ENCODE measurements at places on chromosomes 2 and 18. TPM values are rescaled to one million over a fixed set of nuclear protein-coding genes. Genes with fewer than 3 reads are reported as not detected.

GRCh38 chr2:150549381-150549780 lies 61.9 kb upstream of the RND3 start:
- no peak for DNase-seq

GRCh38 chr2:27955384-27956161 lies 65.0 kb downstream of the BABAM2 start:
- DNase-seq = no peak

GRCh38 chr2:209451209-209451834 lies 27.5 kb downstream of the MAP2 start:
- no peak for DNase-seq

DNA sequence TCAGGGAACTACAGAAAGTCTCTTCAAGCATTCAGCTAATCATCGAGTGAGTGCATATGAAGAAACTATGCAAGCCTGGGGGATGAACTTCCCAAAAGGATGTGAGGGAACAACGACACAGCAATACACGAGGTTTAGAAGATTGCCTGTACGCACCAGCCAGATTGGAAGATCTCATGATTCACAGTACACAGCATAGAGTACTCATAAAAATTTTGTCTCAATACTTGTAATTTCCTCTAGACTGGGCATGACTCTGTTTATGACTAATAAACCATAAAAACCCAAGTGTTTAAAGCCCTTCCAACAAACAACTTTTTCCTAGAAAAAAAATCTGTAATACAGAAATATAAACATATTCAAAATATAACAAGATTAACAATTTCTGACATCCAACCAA lies 279.7 kb downstream of the KCNJ3 start:
- DNase-seq = no peak

The ANKRD62 gene
- not detected for total RNA-seq

- no peak for DNase-seq
These were observed 302.2 kb upstream of the STON1 start for GRCh38 chr2:48227617-48228344.

GRCh38 chr2:141362311-141362710 lies 768.5 kb downstream of the LRP1B start:
- no peak for DNase-seq

The DNER gene
- 0.67 TPM for total RNA-seq

The SPATA3 gene
- not detected for total RNA-seq

The ZNF385B gene
- total RNA-seq = 2.0 TPM

The SERPINB7 gene
- total RNA-seq = not detected

The MEP1B gene
- total RNA-seq = not detected

DNA sequence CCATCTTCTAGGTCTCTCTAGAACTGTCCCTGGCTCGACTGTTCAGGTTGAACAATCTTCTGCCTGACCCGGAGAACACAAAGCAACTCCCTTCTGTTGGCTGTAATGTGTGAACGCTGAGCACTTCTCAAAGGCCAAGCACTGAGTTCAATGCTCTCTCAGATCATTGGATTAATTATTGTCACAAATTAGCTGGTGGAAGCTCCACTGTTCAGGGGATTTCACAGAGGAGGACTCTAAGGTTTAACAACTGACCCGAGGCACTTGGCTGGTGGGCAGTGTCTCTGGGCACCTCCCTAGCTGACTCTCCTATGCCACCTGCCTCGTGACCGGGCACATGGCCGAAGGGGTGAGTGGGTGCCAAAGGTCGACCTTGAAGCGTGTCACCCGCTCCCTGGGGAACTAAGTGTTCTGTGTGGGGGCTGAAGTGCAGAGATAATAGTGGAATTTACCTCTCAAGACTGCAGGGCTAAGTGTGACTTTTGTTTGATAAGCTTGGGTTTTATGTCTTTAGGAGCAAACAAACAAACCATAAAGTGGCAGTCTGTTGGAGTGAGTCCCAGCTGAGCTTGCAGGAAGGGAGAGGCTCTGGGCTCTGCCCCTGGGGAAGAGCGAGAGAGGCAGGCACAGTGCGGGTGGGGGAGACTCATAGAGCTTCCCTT lies 64.8 kb downstream of the BCL2L11 start:
- no peak for DNase-seq

The MATN3 gene
- 2.3 TPM for total RNA-seq

DNA sequence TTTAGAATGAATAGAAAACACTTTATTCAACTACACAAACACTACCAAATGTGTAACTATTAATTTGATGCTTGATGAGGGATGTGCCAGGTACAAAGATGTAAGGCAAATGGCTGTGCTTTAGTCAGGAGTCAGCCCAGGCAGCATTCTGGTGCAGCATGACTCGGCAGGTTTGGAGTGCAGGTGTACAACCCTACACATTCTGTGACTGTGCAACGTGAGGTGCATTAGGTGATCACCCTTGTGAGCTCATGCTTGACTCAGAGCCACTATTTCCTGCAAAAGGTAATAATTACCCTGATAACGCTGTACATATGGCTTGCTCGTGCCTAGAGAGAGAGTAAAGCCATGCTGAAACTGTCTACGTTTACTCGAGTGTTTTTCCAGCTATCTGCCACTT lies 288.7 kb upstream of the DSEL start:
- DNase-seq = no peak

- no peak for DNase-seq
These were observed 36.1 kb downstream of the DHRS9 start for GRCh38 chr2:169105476-169105875.

GRCh38 chr2:101380376-101380775 lies 6.9 kb downstream of the CREG2 start:
- peak; percentile 86 for DNase-seq

The DIPK1C gene
- not detected for total RNA-seq

The DLGAP1 gene
- total RNA-seq = 0.32 TPM

GRCh38 chr18:40984856-40985255 lies 970.2 kb upstream of the PIK3C3 start:
- DNase-seq = no peak

- DNase-seq = no peak
These were observed 164.3 kb upstream of the CAVIN2 start for GRCh38 chr2:192011196-192011595.

GRCh38 chr2:241413929-241414580 lies 58.0 kb downstream of the FARP2 start:
- no peak for DNase-seq

DNA sequence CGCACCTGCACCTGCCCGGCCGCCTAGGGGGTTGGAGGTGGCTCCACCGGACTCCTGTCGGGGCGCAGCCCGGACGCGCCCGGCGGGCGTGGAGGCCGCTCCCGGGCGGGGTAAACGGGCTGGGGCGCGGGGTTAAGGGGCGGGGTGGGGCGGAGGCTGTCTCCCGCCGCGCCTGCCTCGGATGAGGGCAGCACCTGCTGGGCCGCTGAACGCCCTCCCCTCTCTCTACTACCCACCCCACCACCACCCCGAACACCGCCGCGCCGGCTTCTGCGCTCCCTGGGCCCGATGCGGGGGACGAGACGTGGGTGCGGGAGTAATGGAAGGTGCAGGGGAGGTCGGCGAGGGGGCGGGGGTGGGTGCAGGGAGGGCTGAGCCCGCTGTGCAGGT lies 224.8 kb upstream of the ID2 start:
- DNase-seq = no peak

The EVA1A gene
- 0.56 TPM for total RNA-seq

All from posterior vena cava (tissue), 2 donors.